IMR-90 (cell line): ENCODE measurements at places on chromosomes 2 and 18. TPM values are rescaled to one million over a fixed set of nuclear protein-coding genes. Genes with fewer than 3 reads are reported as not detected.

The LIPG gene
- under 0.01 TPM in 1 of 2 replicates, not detected in the other for total RNA-seq

The SPC25 gene
- 2.0 and 5.6 TPM in 2 replicates for total RNA-seq

The EMILIN1 gene
- 26.5 and 27.8 TPM in 2 replicates for total RNA-seq

The VWC2L gene
- total RNA-seq = not detected in 2 replicates

The CAPN14 gene
- under 0.01 TPM in 2 replicates for total RNA-seq

The CDCA7 gene
- total RNA-seq = 11.4 and 12.0 TPM in 2 replicates

The SNRNP27 gene
- 8.8 and 36.1 TPM in 2 replicates for total RNA-seq

The STARD6 gene
- 0.28 TPM in 1 of 2 replicates, not detected in the other for total RNA-seq

The APOB gene
- under 0.01 TPM in 2 replicates for total RNA-seq

The NDUFV2 gene
- 106 and 115 TPM in 2 replicates for total RNA-seq

The YPEL5 gene
- 40.7 and 54.7 TPM in 2 replicates for total RNA-seq

The SP100 gene
- 69.0 and 82.5 TPM in 2 replicates for total RNA-seq

The OSBPL6 gene
- 2.8 and 3.2 TPM in 2 replicates for total RNA-seq

The CSRNP3 gene
- total RNA-seq = 0.56 and 0.72 TPM in 2 replicates

The KYNU gene
- 2.2 and 2.9 TPM in 2 replicates for total RNA-seq

The TBR1 gene
- total RNA-seq = not detected in 2 replicates

The LCT gene
- total RNA-seq = under 0.01 TPM in 1 of 2 replicates, not detected in the other

The ITPRIPL1 gene
- 1.1 and 1.4 TPM in 2 replicates for total RNA-seq

The FEV gene
- not detected in 2 replicates for total RNA-seq

The METTL21A gene
- total RNA-seq = 5.9 and 11.4 TPM in 2 replicates

The GPAT2 gene
- total RNA-seq = 0.28 and 0.36 TPM in 2 replicates

The RAX gene
- not detected in 2 replicates for total RNA-seq

The DHRS9 gene
- not detected in 2 replicates for total RNA-seq

The TUBA3E gene
- total RNA-seq = not detected in 2 replicates

The CRYGC gene
- not detected in 2 replicates for total RNA-seq

The CD302 gene
- 3.8 and 6.1 TPM in 2 replicates for total RNA-seq

The OTX1 gene
- not detected in 2 replicates for total RNA-seq

The GPBAR1 gene
- under 0.01 TPM in 1 of 2 replicates, not detected in the other for total RNA-seq
